ENCODE measurements at places on chromosomes 2 and 18. TPM values are rescaled to one million over a fixed set of nuclear protein-coding genes. Genes with fewer than 3 reads are reported as not detected.

Gene BBS5
- total RNA-seq: 8.2 TPM

Gene MYO5B
- total RNA-seq: 44.1 TPM

Gene SLC5A7
- 1.8 TPM for total RNA-seq

Gene TMEM182
- 8.1 TPM for total RNA-seq

DNA sequence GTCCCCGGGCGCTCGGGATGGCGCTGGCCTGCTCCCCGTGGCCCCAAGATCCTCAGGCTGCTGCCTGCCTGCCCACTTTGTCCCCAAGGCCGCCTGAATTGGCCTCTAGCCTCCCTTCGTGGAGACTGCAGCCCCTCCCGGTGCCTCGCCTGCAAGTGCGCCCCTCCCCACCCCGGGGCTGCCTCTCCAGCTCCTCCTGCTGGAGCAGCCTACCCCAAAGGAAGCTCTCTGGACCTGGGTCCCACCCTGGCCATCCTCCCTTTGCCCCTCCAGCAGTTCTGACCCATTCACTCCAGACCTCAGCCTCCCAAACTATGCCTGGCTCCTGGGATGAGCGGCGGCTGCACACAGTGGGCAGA is 6.2 kb downstream of the ESPNL start:
- H3K36me3 ChIP-seq: no peaks in the 10 kb centered on the region
- peaks cover 1% of the 10 kb centered on the region for H3K4me1 ChIP-seq
- H3K4me3 ChIP-seq: no peak overlapping the region

GRCh38 chr2:152093464-152093863 is 5.4 kb downstream of the CACNB4 start:
- H3K36me3 ChIP-seq: no peaks in the 10 kb centered on the region
- peaks cover 35% of the 10 kb centered on the region for H3K27me3 ChIP-seq
- peaks cover 4% of the 10 kb centered on the region for H3K4me1 ChIP-seq
- no peak overlapping the region for H3K4me3 ChIP-seq
- no peak overlapping the region for H3K27ac ChIP-seq
- no peak for DNase-seq

DNA sequence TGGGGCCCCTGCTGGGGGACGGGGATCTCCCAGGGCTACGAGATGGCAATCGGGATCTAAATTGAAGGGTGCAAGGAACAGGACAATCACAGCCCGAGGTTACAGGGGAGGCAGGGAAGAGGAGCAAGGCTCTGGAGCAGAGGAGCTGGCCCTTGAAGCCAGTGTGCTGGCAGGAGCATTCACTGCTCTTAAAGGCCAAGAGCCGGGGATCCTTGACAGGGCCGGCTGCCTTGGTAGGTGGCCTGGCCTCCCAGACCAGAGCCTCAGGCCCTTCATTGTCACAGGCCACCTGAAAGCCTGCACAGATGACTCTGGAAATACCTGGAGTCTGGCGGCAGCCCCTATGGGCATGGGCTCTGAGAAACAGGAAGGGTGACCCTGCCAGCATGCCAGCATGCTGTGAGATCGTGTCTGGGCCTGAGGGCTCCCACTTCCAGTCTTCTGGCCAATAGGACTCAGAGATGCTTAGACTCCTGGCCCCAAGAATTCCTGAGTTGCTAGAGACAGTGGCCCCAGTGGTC is 38.7 kb downstream of the PDIA6 start:
- peak overlapping the region; percentile 37 for H3K27ac ChIP-seq
- DNase-seq: no peak
- H3K4me3 ChIP-seq: no peak overlapping the region
- H3K4me1 ChIP-seq: peaks cover 2% of the 10 kb centered on the region
- no peaks in the 10 kb centered on the region for H3K27me3 ChIP-seq
- H3K36me3 ChIP-seq: peaks cover 1% of the 10 kb centered on the region

- H3K27me3 ChIP-seq: no peaks in the 10 kb centered on the region
- H3K4me3 ChIP-seq: no peak overlapping the region
- no peaks in the 10 kb centered on the region for H3K36me3 ChIP-seq
These were observed 206.5 kb upstream of the FANCL start for GRCh38 chr2:58447586-58447985.

GRCh38 chr2:54572262-54572635 is 116.1 kb downstream of the SPTBN1 start:
- H3K4me1 ChIP-seq: peaks cover 85% of the 10 kb centered on the region
- H3K27me3 ChIP-seq: no peaks in the 10 kb centered on the region
- peak overlapping the region; percentile 96 for H3K27ac ChIP-seq
- no peak for DNase-seq
- peaks cover 8% of the 10 kb centered on the region for H3K36me3 ChIP-seq

DNA sequence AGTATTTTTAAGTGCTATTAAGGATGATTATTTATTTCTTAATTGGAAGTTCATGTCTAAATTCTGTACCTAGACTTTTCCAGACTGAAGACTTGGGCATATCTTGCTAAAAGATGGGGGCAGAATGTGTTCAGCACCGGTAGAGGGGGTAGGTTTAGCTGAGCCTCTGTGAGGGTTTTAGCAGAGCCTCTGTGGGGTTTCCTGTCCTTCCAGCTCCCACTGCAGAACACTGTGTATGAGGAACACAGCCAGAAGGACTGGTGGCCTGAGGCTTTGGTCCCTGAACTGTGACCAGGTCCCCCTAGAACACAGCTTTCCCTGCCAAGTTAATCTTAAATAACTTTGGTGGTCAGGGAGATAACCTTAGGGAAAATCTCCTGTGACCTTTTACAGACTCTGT is 123.4 kb upstream of the EPC2 start:
- H3K27me3 ChIP-seq: no peaks in the 10 kb centered on the region
- H3K27ac ChIP-seq: no peak overlapping the region
- peaks cover 10% of the 10 kb centered on the region for H3K4me1 ChIP-seq
- H3K4me3 ChIP-seq: no peak overlapping the region

Data from progenitor cell of endocrine pancreas (in vitro differentiated cells).